ENCODE measurements at places on chromosomes 7 and 10. TPM values are rescaled to one million over a fixed set of nuclear protein-coding genes. Genes with fewer than 3 reads are reported as not detected.
A peak's percentile ranks its signal among the peaks of the same experiment; 100 is the strongest.

DNA sequence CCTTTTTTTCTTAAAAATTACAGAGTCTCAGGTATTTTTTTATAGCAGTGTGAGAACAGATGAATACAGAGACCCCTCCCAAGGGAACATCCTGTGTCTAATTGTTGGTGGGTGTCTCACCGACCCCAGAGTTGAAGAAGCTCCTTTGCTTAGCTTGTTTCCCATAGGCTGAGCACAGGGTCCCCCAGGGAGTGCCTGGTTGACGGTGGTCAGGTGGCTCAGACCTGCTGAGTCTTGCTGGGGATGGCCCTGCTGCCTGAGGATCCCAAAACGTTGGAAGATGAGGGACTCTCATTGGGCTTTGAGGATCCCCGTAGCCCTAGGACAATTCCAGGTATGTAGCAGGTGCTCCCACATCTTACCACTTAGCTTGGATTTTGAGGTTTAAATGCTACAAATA lies 19.5 kb downstream of the SCART1 start:
- DNase-seq: no peak

DNA sequence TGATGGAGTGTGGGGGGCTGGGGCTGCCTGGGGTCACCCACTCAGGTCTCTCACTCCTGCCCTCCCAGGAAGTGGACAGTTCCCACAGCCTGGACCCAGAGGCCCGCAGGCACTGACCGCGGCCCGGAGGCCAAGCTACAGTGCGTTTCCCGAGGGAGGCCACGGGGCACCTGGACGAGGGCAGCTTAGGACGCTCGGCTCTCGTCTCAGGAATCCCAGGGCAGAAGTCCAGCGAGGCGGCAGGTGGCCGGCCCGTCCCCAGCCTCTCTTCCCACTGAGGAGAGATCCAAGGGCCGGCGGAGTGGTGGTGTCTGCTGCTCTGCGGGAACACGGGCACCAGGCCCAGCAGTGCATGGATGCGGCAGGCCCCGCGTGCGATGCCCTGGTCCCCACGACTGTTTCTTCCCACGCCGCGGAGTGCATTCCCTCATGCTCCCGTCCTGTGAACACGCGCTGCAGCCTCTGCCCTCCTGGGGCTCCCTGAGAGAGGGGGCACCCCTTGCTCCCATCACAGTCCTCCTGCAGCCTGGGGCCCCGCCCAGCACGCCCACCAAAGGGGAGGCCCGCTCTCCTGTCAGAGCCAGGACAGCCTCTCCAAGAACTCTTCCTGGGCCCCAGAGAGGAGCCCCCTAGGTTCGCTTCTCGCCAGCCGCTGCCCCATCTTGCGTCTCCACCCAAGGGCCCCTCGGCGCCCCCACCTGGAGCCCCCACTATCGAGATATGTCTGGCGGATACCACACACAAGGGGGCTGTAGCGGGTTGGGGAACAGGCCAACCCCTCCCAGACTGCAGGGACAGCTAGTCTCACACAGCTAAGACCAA lies 24.3 kb upstream of the GPR146 start:
- DNase-seq: no peak

DNA sequence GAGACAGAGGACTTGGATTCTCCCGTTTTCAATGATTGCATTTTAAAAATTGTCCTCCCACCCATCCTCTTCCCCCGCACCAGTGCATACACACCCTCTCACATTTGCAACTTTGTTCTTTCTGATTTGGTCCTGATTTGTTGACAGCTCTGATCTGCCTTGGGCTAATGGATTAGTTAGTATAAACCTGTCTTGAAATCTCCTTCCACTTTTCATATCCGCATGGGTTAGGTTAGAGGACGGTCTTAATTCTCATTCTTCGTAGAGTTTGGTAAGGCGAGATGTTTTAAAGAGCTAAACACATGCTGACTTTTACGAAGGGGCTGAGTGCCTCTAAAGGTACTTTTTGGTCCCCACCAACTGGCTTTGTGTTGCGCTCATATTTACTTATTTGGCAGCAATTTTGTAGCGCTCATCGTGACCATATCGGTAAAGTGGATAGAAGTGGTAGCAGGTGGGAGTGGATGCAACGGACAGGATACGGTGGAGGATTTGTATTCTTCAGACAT lies 1.1 kb downstream of the AHR start:
- DNase-seq: peak; percentile 60

GRCh38 chr7:52154382-52154781 lies 837.8 kb upstream of the COBL start:
- no peak for DNase-seq

SUGCT gene
- polyA plus RNA-seq: 220 TPM

All from foreskin keratinocyte (primary cell).